ENCODE measurements at places on chromosomes 12 and 14.
A peak's percentile ranks its signal among the peaks of the same experiment; 100 is the strongest.

DNA sequence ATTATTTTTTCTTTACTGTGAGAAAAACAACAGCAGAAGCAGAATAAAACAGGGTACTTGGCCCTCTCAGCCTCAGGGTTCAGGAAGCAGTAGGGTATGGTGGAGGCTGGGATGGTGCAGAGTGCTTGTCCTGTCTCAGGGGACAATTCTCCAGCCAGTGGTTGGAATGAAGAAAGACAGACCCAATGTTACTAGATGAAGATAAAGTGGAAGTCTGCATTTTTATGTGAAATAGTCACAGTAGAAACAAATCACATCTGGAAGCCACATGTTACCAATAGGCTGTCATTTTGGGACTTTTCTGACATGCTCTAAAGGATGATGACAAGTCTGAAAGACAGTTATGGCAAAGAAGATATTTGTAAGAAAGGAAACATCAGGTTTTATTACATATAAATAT, 32.3 kb downstream of the PROX2 start:
- no peak for DNase-seq

GRCh38 chr14:61296719-61297502, 15.8 kb upstream of the TMEM30B start:
- no peak for DNase-seq

DNA sequence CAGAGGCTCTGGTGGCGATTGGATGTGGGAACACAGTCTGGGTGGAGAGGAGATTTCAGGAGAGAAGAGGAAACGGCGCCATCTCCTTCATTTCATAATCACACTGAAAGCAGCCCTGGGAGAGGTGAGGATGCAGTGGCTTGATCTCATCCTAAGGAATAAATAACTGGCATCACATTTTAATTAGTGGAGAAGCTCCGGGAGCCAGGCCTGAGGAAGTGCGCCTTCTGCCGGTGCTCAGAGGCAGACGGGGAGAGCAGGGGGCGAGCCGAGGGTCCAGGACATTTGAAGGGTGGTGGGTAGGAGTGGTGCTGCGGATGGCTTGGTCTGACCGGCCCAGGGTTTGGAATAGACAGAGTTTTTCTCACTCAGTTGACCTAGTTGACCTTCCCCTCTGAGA, 265.0 kb downstream of the CACNA1C start:
- DNase-seq: no peak

DNA sequence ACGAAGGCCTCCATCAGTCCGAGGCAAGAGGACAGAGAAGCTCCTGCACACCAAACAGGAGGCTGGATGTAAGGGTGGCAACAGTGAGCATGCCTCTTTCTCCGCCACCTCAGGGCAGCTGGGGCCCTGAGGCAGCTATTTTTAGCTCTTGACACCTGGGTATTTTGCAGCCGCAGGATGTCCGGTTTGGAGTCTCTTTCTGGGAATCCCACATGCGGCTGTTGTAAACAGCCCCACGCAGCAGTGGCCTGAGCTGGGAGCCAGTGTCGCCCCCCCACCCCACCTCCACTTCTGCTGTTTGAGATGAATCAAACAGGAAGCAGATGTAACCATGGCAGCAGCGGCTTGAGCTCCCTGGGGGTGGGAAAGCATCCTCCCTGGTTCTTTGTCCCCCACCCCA, 11.7 kb downstream of the HDAC7 start:
- peak; percentile 86 for DNase-seq

DNA sequence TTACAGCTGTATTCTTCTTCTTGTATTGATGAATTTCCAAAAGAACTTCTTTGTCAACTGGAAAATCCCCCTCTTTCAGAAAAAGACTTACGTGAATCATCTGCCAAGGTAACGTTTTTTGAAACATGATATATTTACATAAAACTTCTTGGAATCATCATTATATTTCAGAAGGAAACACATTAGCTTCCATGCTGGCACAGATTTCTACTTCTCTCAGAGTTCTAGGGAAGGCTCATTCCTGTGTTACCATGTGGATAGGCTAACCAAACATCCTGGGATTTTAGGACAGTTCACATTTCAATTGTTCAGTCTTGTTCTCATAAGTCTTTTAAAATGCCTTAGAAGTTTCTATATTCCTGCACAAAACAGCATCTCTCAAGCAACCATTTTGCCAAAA, 120.3 kb upstream of the NEDD1 start:
- no peak for DNase-seq

Data from stimulated activated naive CD8-positive, alpha-beta T cell treated with anti-CD3 and anti-CD28 coated beads, Interleukin-15, Interleukin-2, amounts not matched to agents 100 U/mL and 50 U/mL, for 24 hours (primary cell).